Testis (tissue), 5 donors: ENCODE measurements at places on chromosomes 3 and 15.

GRCh38 chr15:55703873-55704301, 39.1 kb downstream of the PRTG start:
- DNase-seq, result no peak

DNA sequence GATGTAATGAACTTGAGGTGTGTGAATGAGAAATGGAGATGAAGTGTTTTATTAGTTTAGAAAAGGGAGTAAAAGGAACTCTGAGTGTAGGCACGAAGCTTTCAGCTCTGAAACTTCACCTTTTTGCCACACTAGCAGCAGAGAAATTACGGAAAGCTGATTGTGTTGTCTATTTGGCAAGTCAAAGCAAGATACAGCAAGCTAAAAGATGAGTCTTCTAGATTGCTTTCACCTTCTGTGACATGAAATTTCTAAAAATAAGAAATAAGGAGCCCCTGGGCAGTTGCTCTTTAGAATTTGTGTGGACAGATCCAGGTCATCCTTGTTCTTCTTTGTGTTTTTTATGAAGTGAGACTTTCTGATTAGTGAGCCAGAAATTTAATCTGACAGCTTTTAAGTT, 143.4 kb downstream of the FNDC3B start:
- no peak for DNase-seq

GRCh38 chr3:150372320-150372719, 35.8 kb upstream of the TSC22D2 start:
- DNase-seq, result no peak

DNA sequence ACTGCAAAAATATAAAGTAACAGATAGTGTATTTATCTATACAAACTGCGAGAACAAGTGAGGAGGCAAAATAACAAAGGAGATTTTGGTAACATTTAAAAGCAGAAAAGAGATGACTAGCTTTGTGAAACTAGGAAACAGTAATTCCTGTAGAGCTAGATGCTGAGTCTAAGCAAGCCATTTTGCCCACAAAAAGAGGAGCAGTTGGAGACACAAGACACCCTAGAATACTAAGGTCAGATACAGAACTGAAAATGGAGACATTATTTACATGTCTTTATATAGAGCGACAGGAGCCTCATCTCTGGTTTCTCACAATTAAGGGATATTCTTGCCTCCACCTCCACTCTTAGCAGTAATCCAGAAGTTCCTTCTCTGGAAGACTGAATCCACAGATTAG, 732.4 kb upstream of the GBE1 start:
- no peak for DNase-seq

GRCh38 chr3:140756240-140757016, 78.6 kb downstream of the TRIM42 start:
- no peak for DNase-seq

DNA sequence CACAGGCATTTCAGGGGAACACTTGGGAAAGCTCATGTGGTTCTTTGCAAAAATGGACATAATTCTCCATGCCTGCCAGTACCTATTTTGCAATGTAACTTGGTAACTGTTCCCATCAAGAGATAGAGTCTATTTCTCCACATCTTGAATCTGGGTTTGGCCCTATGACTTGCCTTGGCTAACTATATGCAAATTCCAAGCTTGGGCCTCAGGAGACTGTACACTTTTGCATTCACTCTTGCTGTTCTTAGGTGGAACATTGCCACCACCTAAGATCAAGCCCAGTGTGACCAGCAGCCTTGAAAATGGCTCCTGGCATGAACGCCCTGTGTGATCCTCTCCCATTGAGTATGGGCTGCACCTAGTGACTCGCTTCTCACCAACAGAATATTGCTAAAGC, 19.8 kb upstream of the SMAD6 start:
- no peak for DNase-seq

DNA sequence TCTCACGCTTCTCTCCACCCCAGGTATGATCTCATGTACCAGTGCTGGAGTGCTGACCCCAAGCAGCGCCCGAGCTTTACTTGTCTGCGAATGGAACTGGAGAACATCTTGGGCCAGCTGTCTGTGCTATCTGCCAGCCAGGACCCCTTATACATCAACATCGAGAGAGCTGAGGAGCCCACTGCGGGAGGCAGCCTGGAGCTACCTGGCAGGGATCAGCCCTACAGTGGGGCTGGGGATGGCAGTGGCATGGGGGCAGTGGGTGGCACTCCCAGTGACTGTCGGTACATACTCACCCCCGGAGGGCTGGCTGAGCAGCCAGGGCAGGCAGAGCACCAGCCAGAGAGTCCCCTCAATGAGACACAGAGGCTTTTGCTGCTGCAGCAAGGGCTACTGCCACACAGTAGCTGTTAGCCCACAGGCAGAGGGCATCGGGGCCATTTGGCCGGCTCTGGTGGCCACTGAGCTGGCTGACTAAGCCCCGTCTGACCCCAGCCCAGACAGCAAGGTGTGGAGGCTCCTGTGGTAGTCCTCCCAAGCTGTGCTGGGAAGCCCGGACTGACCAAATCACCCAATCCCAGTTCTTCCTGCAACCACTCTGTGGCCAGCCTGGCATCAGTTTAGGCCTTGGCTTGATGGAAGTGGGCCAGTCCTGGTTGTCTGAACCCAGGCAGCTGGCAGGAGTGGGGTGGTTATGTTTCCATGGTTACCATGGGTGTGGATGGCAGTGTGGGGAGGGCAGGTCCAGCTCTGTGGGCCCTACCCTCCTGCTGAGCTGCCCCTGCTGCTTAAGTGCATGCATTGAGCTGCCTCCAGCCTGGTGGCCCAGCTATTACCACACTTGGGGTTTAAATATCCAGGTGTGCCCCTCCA, 19.1 kb downstream of the TYRO3 start:
- DNase-seq, result no peak

GRCh38 chr3:153973722-153974265, 147.4 kb upstream of the ARHGEF26 start:
- no peak for DNase-seq

- no peak for DNase-seq
These were observed 248.9 kb upstream of the TBL1XR1 start for GRCh38 chr3:177446165-177446601.

GRCh38 chr3:135989242-135989641, 23.7 kb downstream of the PPP2R3A start:
- no peak for DNase-seq
